ENCODE measurements at places on chromosomes 1 and 21. TPM values are rescaled to one million over a fixed set of nuclear protein-coding genes. Genes with fewer than 3 reads are reported as not detected.

DNA sequence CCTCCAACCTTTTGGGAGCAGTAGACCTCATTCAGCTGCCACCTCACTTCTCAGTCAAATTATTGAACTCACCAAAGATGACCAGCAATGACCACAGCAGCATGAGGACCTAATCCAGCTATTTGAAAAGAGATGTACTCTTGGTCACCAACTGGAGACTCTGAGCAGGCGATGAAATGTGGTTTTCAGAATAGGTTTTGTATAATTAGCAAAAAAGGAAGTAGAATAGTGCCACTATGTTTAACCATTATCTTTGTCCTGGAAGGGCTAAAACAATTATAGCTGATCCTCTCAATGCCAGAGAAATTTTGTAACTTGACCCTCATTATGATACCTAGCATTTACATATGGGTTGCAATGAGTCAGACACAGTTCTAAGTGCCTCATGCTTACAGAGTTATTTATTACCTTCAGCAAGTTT, at the start of gene FCRL2:
Gene FCRL2, minus strand, starts transcription at position 162 of the 421 bp plus-strand sequence. Its CDS starts 59 bp downstream, at position 103.
- no peak for DNase-seq

Gene CFHR2
- not detected for total RNA-seq

DNA sequence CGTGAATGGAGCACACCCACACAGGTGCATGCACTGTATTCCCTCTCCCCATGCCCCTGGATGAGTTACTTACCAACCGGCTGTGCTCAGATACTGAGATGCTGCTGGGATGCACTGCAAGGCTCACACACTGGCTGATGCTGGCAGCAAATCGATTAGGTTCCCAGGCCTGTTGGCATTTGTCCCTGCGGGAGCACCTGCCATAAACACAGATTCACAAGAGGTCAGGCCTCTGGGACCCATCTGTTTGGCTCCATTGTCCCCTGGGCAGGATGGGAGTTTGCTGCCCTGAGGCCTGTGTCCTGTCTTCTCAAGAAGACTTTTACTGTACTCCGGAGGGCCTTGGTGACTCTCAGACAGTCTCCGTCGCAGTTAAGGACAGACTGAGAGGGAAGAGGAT, 145.4 kb downstream of the PLXNA2 start:
- no peak for DNase-seq

- no peak for DNase-seq
Measured at GRCh38 chr1:242225767-242226573, 227.1 kb upstream of the MAP1LC3C start.

DNA sequence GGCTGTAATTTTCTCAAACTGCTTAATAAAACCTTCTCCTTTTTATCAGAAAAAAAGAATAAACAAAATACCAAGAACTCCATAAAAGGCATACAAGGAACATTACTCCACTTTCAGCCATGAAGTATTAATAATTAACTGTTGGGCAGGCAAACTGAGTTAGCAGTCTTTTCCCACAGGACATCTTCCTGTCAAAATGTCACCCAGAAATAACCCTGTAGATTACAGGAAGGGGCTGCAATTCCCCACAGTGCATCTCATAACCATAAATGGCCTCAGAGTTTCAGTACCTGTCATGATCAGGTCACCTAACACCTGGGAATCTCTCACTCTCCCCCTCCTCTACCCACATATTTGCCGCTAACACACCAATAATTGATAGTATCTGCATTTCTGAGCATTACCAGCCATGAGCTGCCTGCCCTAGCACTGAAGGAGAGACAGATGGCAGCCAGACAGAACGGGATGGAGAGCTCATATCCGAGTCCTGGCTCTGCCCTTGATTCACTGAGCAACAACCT, 475.0 kb downstream of the SMYD3 start:
- no peak for DNase-seq

GRCh38 chr1:96833376-96833775, 111.8 kb downstream of the PTBP2 start:
- DNase-seq = no peak

DNA sequence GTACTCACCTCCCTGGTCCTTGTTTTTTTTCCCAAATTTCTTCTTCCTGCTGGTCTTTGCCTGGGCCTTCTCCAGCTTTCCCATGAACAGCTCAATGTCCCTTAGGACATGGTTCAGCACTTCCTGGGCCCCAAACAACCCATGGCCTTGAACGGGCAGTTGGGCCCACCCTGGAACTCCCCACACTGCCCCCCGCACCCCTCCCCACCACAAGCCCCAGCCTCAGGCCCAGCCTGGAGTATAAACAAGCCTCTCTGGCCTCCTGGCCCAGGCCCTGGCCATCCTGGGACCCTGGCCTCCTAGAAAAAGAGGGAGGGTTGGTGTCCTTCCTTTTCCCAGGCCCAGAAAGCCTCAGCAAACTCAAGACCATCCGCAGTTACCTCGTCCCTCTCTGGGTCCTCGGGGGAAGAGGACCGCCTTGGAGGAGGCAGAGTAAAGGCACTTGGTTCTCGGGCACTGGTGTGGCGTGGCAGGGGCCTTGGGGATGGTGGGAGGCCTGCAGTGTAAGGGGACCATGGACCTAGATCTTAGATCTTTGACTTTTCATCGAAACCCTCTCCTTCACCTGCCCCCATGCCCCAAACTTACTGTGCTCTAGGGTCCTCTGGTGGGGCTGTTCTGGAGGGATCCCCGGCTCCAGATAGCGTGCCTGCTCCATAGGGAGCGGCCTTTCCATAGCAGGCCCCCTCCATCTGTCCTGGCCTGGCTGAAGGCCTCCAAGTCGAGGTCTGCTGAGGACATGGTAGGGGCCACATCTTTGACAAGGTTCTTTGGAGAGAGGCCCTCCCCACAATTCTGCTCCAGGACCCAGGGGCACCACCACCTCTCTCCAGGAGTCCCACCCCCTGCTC, 5.6 kb downstream of the EPS8L3 start:
- no peak for DNase-seq

Gene TRIM67
- total RNA-seq = 0.03 TPM

Gene CHRNB2
- total RNA-seq = 0.15 TPM

Gene C1orf185
- not detected for total RNA-seq

DNA sequence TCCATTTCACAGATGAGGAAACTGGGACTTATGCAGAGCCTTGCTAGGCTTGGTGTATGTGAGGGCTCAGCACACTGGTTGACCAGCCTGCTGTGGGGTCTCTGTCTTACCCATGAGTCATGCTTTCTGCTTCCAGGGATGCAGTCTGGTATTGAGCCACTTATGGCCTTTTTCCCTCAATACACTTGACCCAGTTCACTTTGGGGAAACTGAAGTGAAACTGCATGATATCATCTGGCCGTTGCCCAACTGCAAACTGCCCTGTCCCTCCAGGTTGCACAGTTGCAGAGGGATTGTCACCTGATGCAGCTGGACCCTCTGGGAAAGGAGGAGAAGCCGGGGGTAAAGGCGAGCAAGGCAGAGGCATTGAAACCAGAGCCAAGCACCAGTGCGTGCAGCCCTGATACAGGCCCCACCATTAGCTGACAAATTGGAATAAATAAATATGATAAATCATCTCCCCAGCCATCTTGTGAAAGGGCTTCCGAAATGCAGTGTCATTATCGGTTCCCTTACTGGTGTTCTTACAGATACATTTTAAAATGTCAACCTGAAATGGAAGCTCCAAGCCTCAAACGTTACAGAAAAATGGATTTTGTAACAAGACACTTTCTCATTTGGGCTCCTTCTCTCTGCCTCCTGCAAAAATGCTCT, 39.3 kb upstream of the DUSP10 start:
- no peak for DNase-seq

GRCh38 chr1:191687721-191688120, 470.5 kb upstream of the RGS18 start:
- DNase-seq = no peak

Gene VASH2
- 0.76 TPM for total RNA-seq

Gene CD101
- total RNA-seq = 2.8 TPM

DNA sequence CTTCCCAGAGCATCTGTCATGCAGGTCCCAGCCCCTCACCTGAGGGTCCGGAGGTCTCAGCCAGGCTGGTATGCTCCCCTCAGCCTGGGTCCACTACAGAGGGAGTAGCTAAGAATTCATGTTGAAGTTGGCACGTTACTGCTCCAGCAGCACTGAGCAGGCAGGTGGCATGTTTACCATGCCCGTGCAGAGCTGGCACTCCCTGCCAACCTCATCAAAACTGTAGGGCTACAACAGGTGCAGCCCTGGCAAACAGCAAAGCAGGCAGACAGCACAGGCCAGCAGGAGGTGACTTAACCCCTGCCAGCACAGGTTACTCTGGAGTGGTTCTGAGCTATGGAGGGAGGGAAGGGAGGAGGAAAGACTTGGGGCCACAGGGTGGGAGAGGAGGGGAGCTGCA, 46.4 kb downstream of the NUAK2 start:
- peak; percentile 81 for DNase-seq

Gene ARHGEF10L
- total RNA-seq = 91.0 TPM

DNA sequence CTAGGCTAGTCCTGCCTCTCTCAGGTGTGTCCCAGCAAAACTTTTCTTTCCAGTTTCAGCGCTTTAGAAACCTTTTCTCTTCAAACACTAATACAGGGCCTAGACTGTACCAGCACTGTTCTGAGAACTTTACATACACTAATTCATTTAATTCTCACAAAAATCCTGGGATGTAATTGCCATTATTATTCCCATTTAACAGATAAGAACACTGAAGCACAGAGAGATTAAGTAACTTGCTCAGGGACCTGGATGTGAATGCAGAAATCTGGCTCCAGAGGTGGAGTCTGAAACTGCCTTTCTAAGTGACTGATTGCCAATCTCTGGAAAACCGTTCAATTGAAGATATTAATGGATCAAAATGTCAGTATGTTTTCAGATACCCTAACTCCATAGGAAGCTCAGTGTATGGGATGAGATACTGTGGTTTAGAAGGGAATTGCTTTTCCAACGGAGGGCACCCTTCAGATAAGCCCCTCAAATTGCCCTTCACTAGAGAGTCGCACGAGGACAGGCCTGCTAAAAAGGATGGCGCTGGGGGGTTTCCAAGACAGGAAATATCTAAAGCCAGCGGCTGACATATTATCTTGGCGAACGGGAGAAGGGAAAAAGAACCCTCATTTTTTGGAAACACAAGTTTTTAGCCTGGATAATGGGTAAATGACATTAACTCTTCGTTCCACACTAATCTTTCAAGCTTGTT, 698 bp upstream of the UCK2 start:
- DNase-seq = no peak

Gene CHD5
- 0.18 TPM for total RNA-seq

Gene PTTG1IP
- 380 TPM for total RNA-seq

Gene RGS1
- 27.1 TPM for total RNA-seq

- DNase-seq = no peak
Measured at GRCh38 chr1:204343802-204344201, 15.9 kb downstream of the PLEKHA6 start.

DNA sequence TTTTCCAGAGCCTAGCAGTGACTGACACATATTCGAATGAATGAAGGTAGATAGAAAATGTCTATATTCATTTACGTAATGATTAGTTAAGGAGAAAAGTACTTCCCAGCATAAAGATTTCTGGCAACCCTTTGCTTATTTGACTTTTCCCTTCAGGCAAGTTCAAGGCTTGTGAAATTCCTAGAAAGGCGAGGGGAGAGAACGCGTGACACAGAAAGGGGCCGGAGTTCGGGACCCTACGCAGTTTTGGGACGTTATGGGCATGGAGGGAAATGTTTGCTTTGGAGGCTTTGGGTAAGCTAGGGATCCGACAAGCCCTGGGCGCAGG, 472 bp upstream of the USP25 start:
- DNase-seq = no peak

DNA sequence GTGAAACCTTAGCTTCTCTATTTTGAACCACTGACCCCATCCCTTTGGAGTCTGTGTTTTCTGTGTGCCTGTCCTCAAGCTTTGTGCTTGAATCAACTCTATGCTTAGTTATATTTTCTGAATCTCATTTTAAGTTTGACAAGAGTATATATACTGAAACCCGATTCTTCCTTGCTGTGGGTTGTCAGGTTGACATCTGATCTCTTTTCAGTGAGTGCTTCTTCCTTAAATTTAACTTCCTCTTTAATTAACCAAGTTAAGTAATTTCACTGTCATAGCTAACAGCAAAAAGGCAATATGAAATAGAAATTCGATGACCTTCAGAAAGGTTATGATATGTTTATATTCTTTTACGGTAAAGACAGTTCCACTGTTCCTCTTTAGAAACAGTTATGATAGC, 69.4 kb downstream of the C1orf21 start:
- DNase-seq = no peak

- DNase-seq = no peak
Measured at GRCh38 chr1:47692196-47692595, 254.4 kb downstream of the FOXD2 start.

GRCh38 chr1:36208978-36209703, 15.1 kb upstream of the THRAP3 start:
- DNase-seq = no peak

DNA sequence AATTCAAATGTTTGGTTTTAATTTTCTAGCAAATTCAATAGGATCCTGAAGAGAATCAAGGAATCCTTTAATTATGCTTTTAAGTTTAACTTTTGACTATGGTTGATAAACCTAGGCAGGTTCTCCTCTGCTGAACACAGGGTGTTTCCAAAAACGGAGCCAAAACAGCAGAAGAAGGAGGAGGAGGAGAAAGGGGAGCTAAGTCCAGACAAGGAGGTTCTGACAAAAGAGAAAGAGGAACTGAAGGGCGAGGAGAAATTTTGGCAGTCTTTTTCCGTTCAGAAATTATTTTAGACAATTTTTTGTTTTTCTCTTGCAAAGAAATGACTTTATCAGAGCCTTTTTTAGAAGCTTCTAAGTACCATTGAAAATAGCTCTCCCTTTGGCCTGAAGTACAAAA, 33.2 kb upstream of the FNBP1L start:
- no peak for DNase-seq

DNA sequence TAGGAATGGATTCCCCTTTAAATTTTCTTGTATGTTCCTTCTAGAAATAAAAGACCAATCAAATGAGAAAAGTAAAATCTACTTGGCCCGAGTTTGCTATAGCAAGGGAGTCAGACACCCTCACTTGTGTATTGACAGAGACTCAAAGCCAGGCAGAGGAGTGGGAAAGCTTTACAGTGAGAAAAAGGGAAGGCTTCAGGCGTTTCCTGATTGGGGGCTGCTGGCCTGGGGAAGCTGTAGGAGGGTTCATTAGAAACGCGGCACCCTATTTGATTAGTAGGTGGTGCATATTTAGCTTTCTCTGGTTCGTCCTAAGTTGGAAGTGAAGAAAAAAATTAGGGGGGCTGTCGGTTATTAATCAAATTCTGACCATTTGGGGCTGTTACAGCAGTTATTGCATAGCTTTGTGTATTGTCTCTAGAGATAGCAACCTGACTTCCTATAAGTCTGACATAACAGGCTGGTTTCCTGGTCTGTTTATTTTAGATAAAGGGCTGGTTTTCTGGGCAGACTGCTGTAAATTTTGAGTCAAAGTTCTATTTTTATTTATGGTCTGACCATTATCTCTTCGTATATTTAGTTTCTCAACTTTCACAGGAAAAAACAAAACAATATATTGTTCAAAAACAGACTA, 10.0 kb downstream of the SLC25A24 start:
- DNase-seq = no peak

GRCh38 chr21:41526478-41527087, 18.6 kb upstream of the TMPRSS2 start:
- DNase-seq = peak; percentile 74

Gene GPR37L1
- 2.1 TPM for total RNA-seq

GRCh38 chr1:20551945-20552727, at the start of gene FAM43B:
TSS of gene FAM43B (plus strand) at chr1:20552573. CDS start at chr1:20552974, 401 bp downstream.
- DNase-seq = no peak
